ENCODE measurements at places on chromosomes 11 and 22.

DNA sequence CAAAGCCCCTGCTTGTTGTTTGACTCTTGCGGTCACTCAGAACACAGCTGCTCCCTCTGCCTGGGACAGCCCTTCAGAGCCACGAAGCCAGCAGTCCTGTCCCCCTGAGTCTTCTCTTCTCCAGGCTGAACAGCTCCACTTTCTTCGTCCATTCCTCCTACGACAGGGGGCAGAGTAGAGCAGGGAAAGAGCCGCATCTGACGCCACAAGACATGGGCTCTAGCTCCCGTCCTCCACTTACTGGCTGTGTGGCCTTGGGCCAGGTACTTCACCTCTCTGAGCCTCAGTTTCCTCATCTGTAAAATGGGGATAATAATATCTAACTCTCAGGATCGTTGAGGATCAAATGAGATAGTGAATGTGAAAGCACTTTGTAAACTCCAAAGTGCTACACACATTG lies 29.9 kb downstream of the CHRDL2 start:
- no peak for DNase-seq

DNA sequence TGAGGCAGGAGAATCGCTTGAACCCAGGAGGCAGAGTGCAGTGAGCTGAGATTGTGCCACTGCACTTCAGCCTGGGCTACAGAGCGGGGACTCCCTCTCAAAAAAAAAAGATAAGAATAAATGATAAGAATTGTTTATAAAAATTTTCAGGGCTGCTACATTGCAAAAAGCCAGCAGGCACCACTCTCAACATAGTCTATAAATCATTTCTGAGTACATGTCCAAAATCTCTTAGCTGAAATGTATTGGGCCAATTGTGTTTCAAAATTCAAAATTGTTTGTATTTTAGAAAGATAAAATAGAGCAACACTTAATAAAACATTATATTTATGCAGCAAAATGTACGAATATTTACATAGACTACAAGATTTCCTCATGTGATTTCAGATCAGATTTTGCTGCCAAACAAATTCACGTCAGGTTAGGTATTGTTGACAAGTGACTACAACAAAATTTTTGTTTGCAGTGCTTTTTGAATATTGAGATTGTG lies 13.9 kb downstream of the PGR start:
- no peak for DNase-seq

GRCh38 chr11:1691878-1692707 lies 4.9 kb upstream of the KRTAP5-6 start:
- DNase-seq: no peak

DNA sequence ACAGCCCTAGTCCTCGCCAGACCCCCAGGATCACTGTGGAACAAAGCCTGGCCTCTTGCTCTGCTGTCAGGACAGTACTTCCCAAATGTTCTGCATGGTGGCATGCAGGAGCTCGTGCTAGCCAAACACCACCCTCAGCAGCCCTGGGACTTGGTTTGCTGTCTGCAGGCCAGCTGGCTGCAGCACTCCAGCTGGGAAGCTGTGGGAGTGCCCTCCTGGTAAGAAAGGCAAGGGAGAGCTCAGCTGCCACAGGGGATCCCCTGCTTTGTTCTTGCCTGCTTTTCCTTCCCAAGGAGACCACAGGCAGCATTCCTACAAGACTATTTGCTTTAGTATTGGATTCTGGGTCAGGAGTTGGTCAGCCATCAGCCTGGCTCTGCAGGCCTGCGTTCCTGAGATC lies 27.9 kb downstream of the TCIRG1 start:
- DNase-seq: no peak

DNA sequence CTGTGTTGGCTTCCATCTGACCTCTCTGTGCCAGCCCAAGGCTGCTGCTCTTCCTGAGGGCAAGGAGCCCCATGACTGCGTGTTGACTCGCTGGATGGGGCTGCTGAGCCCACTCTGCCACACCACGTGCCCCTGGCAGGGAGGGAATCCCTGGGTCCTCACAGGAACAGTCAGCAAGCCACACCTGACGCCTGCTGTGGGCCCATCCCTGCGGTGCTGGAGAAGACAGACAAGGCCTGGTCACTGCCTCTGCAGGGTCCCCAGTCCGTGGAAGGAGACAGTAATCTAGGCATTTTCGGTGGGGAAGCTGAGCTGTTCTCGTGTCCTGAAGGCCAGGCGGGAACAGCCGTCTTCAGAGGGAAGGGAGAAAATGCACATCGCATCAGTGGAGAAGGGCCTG lies 10.6 kb upstream of the PPP6R3 start:
- DNase-seq: no peak

GRCh38 chr11:84128840-84129239 lies 842.7 kb upstream of the CCDC90B start:
- DNase-seq: no peak

DNA sequence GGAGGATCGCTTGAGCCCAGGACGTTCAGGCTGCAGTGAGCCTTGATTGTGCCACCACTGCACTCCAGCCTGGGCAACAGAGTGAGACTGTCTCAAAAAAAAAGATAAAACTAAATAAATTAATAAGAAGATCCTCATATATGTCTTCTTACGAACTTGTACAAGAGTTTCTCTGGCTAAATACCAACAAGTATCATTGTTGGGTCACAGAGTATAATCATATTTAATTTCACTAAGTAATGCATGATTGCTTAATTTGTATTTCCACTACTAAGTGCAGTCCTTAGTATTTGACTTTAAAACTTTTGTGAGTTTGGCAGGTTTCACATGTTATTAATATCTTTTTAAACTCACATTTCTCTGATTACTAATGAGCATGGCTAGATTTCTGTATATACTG lies 60.9 kb downstream of the PACS1 start:
- DNase-seq: no peak

GRCh38 chr11:118311518-118311917 lies 7.0 kb downstream of the CD3E start:
- no peak for DNase-seq

DNA sequence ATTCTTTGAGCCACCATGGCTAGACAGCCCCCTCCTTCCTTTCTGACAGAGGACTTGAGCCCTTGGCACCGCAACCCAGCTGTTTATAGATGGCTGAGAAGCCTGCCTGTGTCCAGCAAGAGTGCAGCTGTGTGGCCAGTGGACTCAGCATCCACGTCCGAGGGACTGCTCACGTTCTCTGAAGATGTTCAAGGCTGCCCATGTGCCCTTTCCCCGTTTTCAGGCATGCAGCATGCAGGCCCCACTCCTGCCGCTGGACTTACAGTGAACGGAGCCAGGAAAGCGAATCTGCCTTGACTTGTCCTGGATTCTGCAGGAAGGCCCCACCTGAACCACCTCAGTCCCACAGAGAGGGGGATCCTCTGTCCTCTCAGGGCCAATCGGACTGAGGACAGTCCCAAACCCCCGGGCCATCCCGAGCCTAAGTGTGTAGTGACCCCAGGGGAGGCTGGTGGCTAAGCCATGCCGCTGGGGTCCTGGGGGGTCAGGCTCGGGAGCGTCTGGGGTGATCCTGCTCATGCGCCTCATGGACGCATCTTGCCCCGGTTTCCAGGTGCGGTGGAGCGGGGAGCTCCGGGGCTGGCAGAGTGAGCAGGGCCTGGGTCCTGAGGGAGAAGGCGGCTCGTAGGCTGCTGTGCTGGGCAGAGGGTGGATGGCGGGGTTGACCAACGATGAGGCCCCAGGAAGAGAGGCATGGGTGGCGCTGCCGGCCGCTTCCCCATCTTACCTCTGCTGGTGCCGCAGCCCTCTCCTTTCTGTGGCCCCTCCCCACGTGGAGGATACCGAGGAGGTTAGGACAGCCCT lies 170.7 kb downstream of the CTTN start:
- DNase-seq: no peak

- no peak for DNase-seq
Observed at GRCh38 chr11:36326524-36327419, 30.7 kb downstream of the PRR5L start.

GRCh38 chr22:24068717-24069297 lies 57.7 kb downstream of the CABIN1 start:
- DNase-seq: no peak

DNA sequence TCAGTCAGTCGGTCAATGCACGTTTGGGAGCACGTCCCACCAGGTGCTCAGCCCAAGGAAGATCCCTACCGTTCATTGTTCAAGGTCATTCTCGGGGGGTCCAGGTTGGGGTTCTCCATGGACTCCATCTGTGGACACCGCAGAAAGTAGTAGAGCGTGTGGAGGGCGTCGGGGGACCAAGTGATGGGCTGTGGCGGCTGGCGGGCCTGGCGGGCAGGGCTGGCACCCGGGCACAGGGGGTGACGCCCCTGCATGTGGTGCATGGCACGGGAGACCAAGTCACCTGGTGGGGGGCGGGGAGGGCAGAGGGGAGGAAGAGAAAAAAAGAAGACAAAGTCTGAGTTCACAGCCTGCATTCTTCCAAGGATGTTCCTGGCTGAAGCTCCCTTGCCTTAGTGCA lies 91.8 kb downstream of the NAT10 start:
- DNase-seq: no peak

DNA sequence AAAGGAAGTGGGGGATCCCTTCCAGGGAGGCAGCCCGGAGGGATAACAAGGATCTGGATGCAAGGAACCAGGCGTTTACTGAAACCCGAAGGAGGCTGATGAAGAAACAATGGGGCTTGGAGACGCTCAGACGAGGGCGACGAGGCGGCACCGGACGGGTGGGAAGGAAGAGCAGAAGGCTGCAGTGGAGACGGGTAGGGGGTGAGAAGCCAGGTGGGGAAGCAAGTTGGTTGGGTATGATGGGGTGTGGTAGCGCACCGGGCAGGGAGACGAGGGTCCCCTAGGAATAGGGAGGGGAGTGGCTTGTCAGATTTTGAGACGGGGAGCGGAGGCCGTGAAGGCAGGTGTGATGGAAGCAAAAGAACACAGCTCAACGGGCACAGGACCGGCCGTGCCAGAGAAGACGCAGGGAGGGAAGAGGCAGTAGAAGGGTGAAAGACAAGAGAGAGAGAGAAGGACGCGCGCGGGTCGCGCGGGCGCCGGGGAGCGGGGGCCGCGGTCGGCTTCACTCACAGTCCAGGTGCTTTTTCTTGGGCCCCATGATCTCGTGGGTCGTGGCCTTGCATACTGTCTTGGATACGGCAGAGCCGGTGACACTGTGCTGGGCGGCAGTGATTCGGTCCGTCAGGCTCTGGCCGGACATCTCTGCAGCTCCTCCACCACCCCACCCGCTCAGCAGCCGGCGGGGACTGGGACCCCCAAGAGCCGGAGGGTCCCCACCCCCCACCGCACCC lies 579 bp downstream of the PICALM start:
- peak; percentile 42 for DNase-seq

GRCh38 chr11:14409891-14410290 lies 50.9 kb upstream of the RRAS2 start:
- no peak for DNase-seq

GRCh38 chr11:133545199-133545803 lies 13.0 kb upstream of the OPCML start:
- DNase-seq: no peak

DNA sequence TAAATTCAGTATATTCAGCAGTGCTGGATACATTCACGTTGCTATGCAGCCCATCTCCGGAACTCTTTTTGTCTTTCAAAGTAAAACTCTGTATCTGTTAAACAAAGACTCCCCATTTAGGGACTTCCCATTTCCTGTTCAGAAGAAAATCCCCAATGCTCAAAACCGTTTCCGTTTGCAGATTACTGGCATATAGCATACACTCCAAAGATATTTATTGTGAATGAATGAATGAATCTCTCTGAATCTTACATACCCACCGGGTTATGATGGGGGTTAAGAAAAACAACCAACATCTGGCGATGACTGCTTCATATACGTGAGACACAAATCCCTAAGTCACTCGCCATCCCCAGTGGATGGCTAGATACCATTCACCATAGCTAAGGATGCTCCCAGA lies 1.6 kb downstream of the THY1 start:
- no peak for DNase-seq

DNA sequence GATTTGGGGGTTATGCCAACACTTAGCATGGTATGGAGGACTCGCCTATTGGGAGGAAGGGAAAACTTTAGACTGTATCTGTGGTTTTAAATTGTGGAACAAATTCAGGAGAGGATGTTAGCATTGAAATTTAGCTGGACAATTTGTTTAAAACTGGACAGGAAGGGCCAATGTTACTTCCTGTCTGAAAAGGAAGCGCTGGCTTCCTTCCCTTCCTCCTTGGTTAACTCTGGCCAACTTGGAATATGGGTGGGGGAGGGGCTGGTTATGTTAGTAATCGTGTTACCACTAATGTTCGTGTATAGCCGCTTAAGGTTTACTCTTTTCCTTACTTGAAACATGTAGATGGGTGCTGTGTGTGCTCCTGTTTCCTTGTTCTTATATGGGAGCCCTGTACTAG lies 13.9 kb downstream of the CTNND1 start:
- no peak for DNase-seq

GRCh38 chr22:42281284-42281683 lies 10.8 kb upstream of the TCF20 start:
- DNase-seq: no peak

DNA sequence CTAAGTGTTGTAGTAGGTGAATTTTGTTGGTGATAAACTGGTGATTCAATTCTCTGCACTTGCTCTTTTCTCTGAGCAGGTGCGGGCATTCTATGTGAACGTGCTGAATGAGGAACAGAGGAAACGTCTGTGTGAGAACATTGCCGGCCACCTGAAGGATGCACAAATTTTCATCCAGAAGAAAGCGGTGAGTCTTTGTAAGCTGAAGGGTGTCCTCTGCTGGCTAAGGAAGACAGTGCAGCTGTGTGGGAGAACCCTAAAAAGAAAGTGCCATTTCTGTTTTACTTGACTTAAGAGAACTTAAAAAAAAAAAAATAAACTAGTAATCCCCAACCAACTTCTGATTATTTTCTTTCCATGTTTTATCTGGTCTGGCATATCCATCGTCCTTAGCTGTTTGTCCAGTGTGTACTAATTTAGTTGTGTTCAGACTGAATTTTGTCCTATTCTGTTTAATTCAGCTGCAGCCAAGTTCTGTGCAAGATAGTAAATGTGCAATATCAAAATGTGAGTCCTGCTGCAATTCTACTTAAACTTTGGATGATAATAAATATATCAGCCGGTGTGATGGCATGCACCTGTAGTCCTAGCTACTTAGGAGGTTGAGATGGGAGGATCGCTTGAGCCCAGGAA lies 29.6 kb downstream of the CAT start:
- peak; percentile 9 for DNase-seq

GRCh38 chr22:28750471-28750881 lies 8.6 kb downstream of the HSCB start:
- DNase-seq: no peak

GRCh38 chr22:21445437-21446127 lies 21.6 kb upstream of the TMEM191C start:
- DNase-seq: no peak

- no peak for DNase-seq
Observed at GRCh38 chr22:36227396-36227795, 11.9 kb downstream of the APOL2 start.

GRCh38 chr11:69385144-69385820 lies 91.3 kb downstream of the MYEOV start:
- DNase-seq: no peak

GRCh38 chr11:128632141-128632791 lies 44.9 kb upstream of the ETS1 start:
- peak; percentile 33 for DNase-seq

DNA sequence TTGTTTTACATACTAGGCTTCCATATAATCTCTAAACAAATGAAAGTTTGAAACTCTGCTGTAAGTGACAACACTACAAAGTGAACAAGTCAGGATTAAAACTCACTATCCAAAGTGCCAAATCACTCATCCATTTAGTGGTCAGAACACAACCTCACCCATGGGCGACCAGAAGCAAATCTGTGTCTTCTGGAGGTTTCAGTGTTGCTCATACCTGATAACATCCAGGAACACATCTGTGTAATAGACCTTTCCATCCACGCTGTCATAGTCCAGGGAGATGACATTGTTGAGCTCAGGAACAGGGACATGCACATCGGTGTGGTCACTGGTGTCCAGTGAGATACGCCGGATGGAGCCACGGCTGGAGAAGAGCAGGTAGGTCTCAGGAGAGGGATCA lies 28.5 kb upstream of the CKAP5 start:
- DNase-seq: no peak

Measured in stimulated activated CD4-positive, alpha-beta T cell treated with anti-CD3 and anti-CD28 coated beads, Interleukin-4, amount 100 ng/mL, for 48 hours (primary cell).